ENCODE measurements at places on chromosomes 6 and 20.

GRCh38 chr6:30781743-30782424, 37.5 kb upstream of the IER3 start:
- DNase-seq: peak; percentile 85

DNA sequence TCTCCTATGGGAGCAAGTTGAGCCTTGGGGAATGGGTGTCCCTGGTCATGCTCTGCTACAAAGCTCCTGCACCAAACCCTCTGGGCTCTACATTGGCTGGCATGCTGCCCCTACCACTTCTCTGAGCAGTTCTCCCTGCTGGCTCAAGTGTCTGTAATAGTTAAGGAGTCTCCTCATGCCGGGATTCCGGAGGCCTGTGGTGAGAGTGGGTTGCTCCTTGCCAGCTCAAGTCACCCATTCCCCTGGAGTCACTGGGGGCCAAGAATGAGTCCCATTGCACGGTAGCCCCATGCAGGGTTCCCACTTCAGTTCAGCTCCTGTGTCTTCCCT, 173.9 kb downstream of the PRDM13 start:
- no peak for DNase-seq

DNA sequence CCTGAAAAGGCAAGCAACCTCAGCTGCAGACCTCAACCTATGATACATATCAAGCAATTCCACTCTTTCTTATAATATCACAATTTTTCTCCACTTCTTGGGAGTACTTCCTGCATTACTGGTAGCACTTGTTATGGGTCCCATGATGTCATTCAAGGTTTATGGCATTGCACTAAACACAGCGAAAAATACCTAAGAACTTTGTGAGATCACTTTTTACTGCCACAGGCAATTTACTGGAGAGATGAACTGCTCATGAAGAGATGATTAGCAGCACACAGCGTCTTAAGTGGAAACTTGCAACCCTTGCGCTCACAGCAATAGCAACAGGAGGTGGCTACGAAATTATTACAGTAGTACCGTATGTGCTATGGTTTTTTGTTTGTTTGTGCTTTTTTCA, 19.3 kb upstream of the RIMS4 start:
- DNase-seq: no peak

DNA sequence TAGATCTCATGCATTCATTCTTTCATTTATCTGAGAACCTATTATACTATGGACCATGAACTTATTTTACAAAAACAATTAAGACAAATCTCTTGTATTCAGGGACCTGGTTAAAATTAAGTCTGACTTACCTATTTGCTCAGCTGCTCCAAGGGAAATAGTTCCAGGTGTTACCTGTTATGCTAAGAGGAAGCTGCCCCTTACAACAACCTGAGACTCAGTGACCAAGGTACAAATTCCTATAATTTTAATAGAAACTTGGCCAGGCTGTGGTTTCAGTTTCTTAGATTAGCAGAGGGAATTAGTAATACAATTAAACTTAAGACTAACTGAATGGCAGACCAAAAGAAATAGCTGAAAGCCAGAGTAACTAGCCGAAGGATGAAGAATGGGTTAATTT, 48.2 kb upstream of the GMPR start:
- DNase-seq: no peak

GRCh38 chr6:163173741-163174140, 240.8 kb upstream of the QKI start:
- no peak for DNase-seq

GRCh38 chr20:37686762-37687477, 6.9 kb upstream of the CTNNBL1 start:
- DNase-seq: no peak

GRCh38 chr6:142804490-142804889, 140.5 kb downstream of the HIVEP2 start:
- no peak for DNase-seq

DNA sequence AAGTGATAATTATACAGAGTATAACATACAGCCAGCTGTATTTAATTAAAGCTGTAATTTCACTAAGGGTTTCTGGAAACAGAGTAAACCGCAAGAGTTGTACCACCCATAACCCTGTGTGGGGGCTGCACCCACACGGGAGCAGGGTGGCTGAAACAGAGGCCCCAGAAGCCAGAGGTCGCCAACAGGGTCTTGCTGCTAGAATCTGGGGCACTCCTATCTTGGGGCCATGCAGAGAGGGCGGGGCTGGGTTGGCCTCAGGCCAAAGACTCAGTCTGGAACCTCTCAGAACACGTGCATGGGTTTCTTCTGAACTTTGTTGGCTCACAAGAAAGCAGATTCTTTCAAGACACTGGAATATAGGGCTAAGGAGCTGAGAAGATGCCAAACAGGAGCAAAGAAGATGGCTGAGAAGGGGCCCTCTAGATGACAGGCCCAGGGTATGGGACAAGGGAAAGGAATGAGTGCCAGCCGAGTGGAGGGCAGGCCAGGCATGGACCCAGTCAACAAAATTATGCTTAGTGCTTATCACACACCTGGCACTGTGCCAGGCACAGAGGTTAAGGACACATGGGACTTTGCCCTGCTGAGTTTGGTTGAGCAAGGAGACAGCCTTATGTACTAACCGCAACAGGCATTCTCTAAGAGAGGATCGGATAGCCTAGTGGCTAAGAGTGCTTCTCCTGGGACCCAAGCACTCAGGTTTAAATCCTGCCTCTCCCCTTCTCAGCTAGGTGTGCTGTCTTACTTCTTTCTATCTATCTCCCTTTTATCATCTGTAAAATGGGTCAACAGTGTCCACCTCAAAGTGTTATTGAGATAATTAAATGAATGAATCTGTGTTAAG, 96.6 kb upstream of the FOXP4 start:
- DNase-seq: peak; percentile 75

DNA sequence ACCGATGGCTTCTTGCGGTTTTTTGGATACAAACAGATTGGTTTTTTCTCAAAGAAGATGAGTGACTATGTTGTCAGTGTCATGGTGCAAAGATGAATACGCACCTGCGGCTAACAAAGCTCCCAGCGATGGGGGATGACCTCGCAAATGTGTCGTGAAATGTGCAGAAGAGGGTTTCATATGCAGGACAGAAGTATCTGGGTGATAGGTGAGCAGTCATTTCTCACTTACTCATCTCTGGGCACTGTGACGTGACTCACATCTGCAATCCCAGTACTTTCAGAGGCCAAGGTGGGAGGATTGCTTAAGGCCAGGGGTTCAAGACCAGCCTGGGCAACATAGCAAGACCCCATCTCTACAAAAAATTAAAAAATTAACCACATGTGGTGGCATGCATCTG, 216.3 kb downstream of the ERMARD start:
- no peak for DNase-seq

DNA sequence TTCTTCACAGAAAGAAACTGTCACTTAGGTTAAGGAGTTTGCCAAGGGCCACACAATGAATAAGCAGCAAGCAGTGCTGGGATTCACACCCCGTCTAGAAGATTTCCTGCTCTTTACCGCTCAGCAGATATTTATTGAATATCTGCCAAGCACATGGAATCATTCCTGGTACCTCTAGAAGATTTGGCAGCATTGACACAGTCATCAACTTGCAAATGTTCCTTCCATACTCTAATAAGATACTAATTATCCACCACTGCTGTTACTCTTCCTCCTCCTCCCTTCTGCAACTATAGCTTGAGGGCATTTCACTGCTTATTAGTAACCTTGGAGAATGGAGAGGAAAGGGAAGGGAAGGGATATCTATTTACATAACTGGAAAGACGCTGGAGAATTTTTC, 13.0 kb downstream of the MOXD1 start:
- DNase-seq: no peak

DNA sequence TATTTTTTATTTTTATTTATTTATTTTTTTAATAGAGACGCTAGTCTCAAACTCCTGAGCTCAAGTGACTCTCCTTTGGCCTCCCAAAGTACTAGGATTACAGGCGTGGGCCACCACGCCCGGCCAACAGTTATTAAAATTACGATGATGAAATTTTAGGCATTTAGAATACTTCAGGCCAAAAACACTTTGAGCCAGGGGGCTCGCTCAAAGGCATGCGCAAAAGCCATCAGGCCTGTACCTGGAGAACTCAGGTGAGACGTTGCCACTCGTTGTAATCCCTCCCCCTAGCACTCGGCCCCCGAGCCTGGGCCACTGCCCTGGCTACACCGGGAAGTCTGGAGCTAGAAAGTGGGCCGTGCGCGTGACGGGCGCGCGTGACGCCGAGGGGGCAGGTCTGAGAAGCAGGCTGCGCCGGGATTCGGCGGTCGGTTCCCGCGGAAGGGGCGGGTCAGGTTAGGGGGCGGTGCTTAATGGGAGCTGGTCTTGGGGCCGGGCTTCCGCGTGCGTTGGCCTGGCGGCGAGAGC, 337 bp upstream of the CBFA2T2 start:
- peak; percentile 98 for DNase-seq

- DNase-seq: peak; percentile 9
Measured at GRCh38 chr20:19815553-19815991, 57.5 kb downstream of the RIN2 start.

DNA sequence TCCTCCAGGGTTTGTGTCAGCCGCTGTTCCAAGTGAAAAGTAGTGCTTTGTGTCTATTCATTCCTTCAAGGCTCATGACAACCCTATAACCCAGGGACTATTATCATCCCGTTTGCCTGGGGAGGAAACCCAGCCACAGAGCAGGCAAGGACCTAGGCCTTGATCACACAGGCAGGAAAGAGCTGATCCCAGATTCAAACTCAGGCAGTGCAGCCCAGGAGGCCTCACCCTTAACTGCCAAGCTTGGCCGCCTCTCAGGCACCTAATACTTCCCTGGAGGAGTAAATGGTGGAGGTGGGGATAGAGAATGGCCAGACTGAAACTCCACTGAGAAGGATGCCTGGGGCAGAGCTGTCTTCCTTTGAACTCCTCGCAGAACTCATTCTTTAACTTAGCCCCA, 215.1 kb upstream of the QKI start:
- DNase-seq: no peak

DNA sequence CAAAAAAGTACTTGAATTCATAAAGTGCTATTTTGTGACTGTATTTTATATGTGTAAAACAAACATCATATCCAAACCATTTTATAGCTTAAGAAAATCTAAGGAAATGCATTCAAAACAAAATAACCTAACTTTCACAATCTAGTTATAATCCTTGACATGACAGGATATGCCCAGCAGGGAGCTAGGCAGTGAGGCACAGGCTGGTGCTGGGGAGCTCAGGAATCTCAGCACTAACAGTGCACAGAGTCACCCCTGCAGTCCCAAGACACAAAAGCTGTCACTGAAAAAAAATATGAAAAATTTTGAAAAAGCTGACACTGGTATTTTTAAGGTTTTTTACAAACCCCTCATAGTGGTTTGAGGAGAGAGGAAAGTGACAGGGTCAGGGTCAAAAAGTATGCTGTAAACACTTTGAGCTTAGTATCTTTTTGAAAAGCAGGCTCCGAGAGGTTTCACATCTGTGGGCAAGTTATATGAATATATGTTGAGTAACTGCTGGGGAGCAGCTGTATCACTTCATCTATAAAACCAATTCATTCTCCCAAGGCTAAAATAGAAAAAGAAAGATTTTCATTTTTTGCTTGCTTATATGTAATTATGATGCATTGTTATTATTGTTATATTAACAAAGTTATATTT, 24.1 kb downstream of the LGSN start:
- DNase-seq: no peak

DNA sequence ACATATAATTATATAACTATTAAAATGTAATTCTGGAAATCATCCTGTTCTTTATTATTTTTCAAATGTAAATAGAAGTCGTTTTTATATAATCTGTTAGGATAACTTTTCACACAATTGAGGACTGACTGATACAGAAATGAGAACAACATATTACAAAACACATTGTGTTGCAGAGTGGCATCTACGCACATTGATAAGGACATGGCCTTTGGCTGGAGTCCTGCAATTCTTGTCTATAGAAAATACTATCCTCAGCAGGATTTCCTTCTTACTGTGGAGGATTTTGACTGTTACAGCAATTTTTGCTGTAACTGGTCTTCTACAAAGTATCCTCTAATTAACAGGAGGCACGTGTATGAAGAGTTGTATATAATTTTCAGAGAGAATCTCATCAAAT, 19.8 kb downstream of the SH3BGRL2 start:
- no peak for DNase-seq

DNA sequence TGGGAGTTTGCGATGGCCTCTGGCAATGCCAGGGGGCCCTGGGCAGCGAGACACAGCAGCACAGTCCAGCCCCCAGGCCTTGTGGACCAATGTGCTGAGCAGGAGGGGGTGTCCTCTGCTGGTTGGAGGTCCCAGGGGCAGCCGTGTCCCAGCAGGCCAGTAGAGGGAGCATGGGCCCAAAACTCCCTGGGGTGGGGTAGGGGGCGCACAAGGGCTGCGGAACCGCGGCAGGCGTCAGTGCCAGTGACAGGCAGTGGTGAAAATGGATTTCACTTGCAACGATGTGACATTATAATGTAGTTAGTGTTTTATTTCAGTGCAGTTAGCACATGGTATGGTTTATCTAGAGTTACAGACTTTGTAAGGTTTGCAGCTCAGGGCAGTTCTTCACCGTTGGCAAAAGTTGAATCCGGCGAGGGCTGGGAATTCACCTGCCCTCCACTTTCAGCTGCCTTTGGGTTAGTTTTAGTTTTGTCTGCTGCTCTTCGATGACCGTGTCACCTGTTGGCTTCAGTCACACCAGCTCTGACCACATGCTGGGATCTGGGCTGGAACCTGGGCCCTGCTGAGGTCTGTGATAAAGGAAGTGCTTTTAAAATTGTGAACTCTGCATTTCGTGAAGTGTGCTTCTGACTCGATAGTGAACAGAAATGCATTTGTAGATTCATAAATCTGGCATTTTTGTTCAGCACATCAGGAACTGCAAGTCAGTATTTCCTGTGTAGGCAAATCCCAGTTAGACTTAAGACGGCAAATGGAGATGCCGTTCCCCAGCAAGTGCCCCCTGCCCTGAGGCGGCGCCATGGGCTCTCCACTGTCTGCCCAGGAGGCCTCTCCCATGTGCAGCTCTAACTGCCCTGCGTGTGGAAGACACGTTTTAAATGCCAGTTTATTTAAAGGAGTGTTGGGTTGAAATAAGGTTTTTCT, 46.8 kb downstream of the PYGB start:
- peak; percentile 73 for DNase-seq

- DNase-seq: peak; percentile 80
Measured at GRCh38 chr20:8330785-8331695, 199.0 kb downstream of the PLCB1 start.

GRCh38 chr6:163260111-163260895, 154.2 kb upstream of the QKI start:
- DNase-seq: peak; percentile 19

DNA sequence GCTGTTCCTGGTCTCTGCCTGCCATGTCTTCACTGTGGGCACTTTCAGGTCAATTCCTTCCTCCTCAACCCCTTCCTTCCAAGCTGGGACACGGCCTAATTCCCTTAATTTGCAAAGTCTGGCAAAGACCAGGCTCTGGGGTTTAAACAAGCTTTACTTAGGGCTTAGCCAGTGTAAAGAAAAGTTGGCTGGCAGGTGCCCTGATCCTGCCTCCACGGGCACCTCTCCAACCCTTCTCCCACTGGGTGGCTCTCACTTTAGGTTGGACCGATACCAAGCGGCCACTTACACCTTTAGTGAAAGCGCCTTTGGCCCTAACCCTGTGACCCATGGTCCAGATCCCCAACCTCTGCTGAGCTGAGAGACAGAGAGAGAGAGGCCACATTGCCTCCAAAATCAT, 13.7 kb upstream of the MLN start:
- DNase-seq: no peak
